SIG-M5 (cell line): ENCODE measurements at places on chromosomes 13 and 19.

- no peak for DNase-seq
These were observed 1474.3 kb downstream of the UQCRFS1 start for GRCh38 chr19:27738569-27739193.

DNA sequence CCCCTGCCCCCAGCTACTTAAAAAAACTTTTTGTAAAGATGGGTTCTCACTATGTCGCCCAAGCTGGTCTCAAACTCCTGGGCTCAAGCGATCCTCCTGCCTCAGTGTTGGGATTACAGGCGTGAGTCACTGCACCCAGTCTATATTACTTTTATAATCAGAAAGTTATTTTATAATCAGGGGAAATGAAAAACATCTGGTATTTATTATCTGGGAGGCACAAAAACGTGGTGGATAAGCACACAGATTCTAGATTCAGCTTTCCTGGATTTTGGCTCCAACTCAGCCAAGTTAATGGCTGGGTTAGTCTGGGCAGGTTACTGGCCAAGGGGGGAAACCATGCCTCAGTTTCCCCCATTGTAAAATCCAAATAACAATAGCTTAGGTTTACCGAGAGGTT lies 24.7 kb downstream of the KEAP1 start:
- no peak for DNase-seq

DNA sequence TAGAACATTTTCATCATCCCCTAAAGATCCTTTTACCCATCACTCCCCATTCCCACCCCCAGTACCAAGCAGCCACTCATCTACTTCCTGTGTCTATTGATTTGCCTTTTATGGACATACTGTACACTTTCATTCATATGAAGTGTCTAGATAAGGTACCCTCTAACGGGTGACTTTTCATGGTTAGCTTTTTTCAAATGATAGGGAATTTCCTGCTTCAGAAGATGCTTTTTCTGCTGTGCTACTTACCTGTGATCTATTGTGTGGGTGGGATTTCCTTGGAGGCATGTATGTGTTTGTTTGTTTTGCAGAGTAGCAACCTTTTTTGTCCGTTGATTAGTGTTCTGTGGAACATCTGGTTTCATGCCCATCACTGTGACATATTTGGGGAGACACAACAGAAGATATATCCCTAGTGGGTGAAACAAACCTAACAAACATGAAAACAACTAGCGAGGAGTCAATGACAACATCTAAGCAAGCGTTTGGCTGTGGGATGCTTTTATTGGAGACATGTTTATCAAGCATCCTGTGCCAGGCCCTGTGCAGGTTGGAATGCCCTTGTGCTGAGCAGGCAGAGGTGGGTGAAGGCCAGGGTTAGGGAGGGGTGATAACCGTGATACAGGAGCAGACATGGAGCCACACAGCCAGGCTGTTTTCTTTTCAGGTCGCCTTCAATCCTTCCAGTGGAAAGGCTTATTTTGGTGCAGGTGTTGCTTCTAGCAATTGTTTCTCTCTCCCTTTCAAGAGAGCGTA lies 17.6 kb downstream of the SPINT2 start:
- no peak for DNase-seq

DNA sequence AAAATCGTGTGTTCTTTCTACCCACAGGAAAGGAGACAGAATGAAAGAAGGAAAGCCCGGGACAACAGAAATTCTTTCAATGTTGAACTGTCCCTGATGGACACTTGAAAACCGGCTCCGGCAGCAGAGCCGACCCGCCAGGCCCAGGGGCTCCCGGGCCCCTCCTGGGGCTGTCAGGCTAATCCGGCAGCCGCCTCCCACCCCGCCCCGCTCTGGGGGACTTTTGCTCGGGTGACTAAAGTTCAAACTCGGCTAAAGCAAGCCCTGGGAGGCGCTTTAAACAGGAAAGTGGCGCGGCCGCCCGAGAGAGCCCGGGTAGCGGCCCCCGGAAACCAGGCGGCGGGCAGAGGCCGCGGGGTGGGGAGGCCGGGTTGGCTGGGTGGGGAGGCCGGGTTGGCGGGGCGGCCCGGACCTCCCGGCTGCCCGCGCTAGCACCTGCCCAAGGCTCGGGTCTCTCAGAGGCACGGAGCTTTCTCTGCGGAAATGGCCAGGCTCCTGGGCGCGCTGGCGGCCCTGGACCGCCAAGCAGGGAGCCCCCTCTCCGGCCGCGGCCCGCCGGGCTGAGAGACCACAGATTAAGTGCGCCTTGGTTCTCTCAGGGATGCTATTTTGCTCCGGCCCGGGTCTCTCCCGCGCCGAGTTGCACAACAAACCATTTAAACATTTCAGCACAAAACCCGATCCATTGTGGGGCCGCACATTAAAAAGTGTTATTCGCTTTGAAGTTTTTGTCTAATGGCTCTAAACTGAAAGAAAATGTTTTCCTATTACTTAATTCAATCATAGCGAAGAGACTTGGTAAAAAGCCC lies 2.6 kb upstream of the GSX1 start:
- DNase-seq, result no peak

GRCh38 chr19:10835089-10835753 lies 791 bp downstream of the TMED1 start:
- no peak for DNase-seq

DNA sequence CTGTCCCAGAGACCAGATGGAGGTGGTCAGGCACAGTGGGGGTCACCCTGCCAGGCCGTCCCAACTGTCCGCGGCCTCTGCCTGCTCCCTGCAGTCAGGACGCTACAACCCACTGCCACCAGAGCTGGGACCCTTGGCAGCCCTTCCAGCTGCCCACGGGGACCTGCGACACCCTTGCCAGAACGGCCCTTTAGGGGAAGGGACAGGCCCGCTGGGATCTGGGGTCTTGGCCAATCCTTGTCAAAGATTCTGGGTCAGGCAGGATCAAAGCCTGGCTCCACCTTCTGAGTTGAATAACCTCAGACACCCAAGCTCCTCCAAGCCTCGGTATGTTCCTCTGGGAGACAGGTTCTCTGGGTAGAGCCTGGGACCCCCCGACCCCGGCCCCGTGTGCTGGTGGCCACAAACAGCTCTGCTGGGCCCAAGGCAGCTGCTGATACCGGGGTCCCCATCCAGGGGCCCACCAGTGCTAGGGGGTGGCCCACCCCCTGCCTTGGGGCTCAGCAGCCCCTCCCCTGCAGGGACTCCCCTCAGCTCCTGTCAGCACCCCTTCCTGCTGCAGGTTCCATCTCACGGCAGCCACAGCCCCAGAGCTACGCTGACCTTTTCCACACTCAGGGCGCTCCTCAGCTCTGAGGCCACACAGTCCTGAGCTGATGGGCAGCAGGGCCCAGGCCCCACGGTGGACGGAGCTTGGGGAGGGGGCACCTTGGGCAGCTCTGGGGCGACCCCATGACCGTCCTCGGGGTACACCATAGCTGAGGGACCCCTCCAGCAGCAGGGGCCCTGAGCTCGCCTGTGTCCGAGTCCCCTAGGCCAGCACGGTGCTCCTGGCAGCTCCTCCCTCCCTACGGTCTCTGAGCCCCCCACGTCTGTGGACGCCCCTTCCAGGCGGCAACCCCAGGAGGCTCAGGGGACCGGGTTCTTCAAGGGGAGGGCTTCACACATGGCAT lies 18.4 kb downstream of the SBNO2 start:
- no peak for DNase-seq

DNA sequence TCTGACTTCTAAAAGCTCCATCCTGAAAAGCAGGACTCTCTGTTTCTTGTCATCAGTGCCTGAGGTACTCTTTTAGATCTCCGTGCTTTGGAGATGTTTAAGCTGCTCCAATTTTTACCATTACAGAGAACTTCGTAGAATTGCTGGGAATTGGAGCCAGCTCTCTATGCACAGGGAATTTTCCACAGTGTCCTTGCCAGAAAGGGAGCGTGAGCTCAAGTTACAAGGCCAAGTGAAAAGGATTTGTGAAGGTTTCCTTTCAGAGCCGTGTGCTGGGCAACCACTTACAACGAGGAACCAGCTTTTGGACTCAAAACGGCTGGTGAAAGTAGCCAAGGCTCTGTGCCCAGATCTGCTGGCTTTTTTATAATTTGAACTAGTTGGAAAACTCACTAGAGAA lies 82.6 kb downstream of the NUFIP1 start:
- DNase-seq, result no peak

- DNase-seq, result no peak
These were observed 522.5 kb downstream of the DIAPH3 start for GRCh38 chr13:59641261-59641660.
